ENCODE measurements at places on chromosomes 2 and 18.

DNA sequence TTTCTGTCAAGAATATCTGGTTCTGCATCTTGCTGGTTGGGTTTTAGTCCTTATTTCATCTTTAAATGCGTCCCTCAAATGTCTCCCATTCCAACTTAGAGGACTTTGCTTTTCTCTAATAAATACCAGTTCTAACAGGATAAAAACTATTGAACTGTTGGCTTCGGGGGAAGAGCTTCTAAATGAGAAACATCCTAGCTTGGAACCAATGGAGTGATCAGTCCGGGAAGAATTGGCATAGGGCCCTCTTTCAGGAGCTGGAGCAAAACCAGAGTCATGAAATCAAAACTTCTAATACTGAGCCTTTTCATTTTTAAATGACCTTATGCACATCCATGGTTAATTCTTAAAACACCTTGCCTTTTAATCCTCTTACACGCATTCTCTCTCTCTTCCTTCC, 401.6 kb upstream of the SMIM21 start:
- no peak for DNase-seq

DNA sequence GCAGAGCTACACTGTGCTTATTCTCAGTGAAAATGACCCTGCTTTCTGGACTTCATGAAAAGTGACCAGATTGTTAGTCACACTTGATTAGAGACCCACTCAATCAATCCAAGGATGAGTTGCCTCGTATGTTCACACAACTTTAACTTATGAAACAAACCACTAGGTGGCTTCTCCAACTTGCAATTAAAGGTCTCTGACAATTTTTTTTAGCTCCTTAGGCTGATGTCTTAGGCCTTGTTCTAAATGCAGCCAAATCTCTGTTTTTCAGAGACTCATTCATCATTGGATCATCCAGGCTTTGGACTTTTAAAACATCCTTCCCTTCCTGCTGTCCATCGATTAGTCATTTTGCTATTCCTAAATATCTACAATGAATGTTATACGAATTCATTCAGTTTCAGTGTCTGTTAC, 63.4 kb downstream of the MREG start:
- DNase-seq: peak; percentile 60

DNA sequence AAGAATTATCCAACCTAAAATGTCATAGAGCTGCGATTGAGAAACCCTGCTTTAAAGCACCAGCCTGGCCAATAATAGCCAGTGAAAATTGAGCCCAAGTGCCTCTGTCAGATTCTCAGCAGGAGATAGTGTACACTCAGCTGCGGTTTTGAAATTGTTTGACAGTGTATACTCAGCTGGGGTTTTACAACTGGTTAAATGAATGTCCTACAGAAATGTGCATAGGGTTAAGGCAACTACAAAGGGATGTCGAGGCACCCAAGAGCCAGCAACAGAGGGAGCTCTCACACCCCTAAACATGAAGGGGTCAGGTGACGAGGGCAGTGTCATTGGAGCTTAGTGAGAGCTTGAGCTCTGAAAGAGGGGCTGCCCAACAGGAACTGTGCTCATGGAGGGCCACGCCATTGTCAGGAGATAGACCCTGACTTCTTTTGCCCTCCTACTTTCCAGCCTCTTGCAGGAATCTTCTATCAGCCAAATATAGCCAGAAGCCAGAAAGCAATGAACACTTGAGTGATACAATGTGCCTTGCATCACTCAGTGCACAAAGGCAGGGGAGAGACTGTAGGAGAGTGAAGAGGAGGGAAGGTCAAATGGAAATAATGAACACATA, 15.1 kb downstream of the ACTG2 start:
- DNase-seq: peak; percentile 53

DNA sequence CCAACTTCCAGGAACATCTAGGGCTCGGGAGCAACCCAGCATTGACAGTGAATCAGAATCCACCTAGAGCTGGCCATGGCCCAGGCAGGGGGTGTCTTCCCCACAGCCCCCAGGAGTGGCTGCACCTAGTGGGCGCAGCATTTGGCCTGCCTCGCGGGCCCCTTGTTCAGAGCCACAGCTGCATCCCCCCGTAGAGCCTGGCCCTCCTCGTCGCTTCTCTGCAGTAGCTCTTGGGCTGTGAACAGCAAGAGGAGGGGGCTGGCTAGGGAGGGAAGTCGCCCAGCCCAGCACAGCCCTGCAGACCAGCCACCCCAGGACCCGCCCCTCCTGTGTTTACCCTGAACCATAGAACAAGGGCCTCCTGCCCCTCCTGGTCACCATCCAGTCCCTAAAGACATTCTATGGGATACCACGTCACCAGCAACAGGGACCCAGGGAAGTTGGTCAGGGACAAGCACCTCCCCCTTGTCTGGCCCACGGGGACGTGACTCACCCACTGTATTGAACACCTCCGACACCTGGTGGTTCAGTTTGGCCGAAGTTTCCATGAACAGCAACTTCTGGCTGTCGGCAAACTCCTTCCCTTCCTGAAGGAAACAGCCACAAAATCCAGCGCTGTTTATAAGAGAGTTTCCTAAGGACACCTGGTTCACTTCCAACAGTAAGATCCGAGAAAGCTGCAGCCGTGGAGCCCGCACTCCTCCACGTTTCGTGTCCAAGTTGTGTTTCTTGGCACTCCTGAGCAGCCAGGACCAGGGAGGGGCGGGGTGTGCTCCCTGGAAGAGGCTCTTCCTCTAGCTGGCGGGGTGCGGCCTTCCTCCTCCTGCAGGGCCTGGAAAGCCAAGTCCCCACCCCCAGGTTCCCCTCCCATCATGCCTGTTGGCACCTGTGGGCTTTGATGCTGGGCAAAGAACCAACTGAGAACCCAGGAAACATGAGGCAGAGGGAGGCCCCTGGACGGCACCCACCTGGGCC, 8.8 kb downstream of the PRLH start:
- DNase-seq: no peak

GRCh38 chr2:218368621-218369153, 12.0 kb downstream of the CATIP start:
- no peak for DNase-seq

GRCh38 chr2:163697429-163697828, 38.4 kb downstream of the FIGN start:
- no peak for DNase-seq

- no peak for DNase-seq
Measured at GRCh38 chr2:175840256-175840655, 161.8 kb downstream of the LNPK start.

DNA sequence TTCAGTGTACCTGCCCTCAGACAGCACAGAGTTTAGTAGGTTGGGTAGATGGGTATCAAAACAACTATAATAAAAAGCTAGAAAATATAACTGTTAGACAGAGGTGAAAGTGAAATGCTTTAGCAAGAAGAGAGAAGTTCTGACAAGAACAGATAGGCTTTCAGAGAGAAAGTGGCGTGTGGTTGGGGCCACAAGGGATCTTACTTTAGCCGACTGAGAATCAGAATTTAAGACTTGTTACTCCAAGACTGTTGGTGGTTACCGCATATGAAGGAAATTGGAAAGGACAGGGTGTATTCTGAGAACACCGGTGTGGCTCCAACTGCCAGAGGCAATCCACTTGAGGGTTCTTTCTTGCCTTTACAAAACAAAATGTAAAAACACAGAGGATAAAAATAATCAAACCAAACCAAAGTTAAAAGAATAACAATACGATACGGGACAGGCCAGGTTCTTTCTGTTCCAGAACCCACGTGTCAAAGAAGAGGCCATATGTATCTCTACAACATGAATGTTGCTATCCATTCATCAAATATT, 44.4 kb upstream of the AGPS start:
- DNase-seq: no peak

DNA sequence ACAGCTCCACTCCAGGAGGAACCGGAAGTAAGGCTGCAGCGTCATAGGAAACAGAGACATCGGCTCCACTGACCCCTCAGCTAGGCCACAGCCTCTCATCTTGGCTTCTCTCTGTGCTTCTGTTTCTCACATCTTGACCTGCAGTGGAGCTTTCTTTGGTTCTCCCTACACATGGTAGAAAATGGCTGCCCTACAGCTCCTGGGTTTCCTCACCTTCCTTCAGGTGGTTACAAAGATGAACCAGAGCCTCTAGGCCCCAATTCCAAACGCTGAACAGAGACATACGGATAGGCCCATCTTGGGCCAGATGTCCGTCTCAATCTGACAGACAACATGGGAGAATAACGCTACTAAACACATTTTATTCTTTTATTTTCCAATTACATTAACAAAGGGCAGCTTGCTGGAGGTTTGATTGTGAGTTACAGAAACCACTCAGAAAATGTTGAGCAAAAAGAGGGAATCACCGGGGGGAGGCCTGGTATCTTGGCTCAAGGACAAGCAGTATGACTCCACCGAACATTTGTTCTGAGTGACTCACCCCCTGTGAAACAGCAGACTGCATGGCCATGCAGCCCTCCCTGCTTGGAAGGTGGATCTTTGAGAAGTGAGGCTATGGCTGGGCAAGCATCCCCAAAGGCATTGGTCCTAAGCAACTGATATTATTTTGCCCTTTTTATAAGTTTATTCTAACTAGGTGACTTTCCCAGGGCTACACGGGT, 303.5 kb downstream of the CDCA7 start:
- no peak for DNase-seq

DNA sequence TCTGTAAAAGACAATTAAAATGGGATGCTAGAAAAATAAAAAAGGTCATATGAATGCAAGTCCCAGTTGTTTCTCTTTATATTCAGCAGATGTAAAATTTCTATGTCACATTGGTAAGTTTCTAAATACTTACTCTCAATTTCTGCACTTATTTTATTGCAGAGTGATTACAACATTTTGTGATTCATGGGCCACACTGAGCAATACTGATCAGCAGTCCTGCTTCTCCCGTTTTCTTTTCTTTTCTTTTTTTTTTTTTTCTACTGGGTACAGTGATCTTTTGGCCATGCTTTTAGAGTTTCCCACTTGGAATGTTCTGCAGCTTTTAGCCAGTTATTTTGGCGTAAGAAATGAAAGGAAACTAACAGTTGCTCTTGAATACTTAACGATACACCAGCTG, 38.8 kb downstream of the LIMS1 start:
- DNase-seq: no peak

DNA sequence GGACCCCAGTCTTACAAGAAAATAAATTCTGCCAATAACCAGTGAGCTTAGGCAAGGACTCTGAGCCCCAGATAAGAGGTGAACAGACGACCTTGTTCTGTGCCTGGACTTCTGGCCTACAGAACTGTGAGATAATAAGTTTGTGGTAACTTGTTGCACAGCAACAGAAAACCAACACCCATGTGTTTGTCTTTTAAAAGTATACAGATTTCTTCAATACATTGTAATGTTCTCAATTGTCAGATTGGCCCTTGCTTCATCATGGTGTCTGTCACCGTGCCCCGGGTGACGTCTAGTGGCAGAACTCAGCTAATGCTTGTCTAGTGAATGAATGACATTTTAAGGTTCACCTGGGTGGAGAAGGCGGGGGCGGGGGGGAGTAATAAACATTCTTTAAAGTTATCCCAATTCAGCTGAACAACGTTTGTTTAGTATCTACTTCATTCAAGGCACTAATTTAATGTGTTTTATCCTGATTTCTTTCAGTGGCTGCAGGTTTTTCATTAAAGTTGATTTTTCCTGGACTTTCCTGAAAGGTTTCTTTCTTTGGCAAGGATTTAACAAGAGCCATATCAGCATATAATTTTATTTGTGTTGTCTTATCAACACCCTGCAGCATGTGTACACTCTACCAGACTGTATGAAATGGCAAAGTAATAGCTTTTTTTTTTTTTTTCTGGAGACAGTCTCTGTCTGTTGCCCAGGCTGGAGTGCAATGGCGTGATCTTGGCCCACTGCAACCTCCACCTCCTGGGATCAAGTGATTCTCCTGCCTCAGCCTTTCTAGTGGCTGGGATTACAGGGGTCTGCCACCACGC, 123.8 kb upstream of the DLX2 start:
- DNase-seq: no peak

DNA sequence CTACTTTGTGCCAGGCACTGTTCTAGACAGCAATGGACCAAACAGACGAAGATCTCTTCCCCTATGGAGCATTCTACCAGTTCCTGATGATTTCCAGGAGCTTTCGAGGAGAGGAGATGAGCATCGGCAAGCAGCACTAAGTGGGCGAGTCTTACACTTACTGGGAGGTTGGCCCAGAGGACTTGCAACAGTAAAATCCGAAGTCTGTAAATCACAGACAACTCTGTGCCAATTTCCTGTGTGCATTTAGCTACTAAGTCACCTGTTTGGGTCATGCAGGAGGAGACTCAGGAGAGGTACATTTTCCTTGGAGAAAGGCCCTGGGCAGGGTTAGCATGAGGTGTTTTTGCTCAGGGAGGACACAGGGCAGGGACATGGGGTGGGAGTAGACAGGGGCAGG, 58.9 kb downstream of the TRPM8 start:
- no peak for DNase-seq

- no peak for DNase-seq
Measured at GRCh38 chr18:10226971-10227370, 227.5 kb upstream of the APCDD1 start.

- no peak for DNase-seq
Measured at GRCh38 chr18:26809346-26809745, 56.2 kb downstream of the AQP4 start.

GRCh38 chr2:65877331-65878010, 445.1 kb upstream of the SPRED2 start:
- DNase-seq: no peak

- DNase-seq: no peak
Measured at GRCh38 chr2:20023688-20024087, 11.2 kb upstream of the MATN3 start.

DNA sequence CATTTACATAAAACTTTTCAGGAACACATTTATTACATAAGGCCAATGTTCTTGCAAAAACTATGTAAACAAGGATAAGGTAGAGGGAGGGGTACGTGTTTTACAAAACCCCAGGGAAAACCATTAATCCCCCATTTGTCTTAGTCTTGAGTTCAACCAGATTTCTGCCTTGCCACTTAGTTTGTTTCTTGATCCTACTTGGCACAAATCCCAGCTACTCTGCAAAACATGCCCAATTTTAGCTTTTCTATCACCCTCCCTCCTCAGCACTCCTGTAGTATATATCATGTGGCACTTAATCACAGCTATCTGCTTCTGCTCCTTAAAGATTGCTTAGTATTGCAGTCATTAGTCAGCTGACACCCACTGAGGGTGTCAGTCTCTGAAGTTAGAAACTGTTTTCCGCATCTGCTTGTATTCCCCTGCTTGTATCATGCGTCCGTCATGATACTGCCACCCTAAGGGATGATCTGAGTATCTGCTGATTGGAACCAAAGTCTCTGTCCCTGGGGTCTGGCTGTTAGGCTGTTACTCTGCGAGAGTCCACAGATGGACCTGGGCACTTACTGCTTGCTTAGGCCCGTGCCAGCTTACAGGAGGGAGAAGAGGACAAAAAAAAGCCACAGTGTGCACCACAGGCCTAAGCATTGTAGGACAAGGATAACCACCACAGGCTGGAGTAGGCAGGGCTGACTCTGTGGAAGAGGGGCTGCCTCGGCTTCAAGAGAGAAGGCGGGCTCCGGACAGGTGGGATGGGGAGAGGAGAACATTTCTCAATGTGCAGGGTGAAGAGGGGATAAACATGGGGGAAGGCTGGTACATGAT, 82.2 kb downstream of the EPAS1 start:
- no peak for DNase-seq

DNA sequence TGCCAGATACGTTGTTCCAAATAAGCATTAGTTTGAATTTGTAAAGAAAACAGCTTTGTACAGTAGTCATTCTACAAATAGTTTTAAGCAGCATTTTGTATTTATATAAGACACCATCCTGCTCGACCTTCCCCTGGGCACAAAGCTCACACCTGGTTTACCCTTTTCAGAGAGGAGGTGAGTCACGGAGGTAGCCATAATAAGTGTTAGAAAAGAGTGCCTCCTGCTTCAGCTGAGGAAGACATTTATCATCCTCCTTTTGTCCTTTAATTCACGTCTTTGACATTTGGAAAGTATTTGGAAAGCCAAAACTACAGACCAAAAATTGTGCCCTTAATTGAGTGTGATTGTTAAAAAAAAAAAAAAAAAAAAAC, 6.8 kb downstream of the RAB12 start:
- DNase-seq: no peak
